ENCODE measurements at places on chromosomes 7 and 10.

DNA sequence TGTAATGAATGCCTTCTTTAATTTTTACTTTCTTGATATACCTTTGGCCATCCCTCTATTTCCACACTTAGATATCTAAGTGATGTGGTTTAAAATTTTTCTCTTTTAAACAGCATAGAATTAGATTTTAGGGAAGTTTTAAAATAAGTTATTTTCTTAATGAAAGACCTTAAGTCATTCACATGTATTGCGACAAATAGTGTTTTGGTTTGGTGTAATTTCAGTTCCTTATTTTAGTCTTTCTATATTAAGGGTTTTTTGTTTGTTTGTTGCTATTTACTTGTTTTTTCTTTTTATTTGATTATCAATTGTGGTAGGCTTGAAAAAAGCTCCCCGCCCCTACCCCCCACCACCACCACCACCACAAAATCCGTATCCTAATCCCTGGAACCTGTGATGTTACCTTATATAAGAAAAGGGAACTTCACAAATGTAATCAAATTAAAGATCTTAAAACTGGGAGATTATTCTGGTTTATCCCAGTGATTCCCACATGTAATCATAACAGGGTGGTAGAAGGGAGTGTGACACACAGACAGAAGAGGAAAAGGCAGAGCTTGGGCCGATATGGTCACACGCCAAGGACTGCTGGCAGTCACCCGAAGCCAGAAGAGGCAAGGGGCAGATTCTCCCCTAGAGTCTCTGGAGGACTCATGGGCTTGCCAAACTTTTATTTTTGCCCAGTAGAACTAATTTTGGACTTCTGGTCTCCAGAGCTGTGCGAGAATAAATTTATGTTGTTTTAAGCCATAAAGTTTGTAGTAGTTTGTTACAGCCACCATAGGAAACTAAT is 149.7 kb downstream of the NPSR1 start:
- no peak for DNase-seq

DNA sequence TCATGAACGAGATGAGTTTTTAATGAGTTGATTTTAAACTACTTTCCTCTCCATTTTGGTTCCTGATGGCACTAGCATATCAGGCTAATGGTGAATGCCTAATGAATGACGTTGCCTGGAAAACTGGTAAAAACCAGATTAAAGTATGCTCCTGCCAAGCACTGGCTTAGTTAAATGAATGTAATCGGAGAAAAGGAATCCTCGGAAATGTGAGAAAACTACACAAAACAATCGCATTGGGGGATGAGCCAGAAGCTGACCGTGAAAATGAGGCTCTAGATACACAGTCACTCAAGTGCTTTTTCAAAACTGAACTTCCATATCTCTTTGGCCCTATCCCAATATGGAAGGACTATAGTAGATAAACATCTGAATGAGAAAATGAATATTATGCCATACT is 153.8 kb upstream of the COL1A2 start:
- no peak for DNase-seq

- DNase-seq: no peak
These were observed 1.6 kb downstream of the ACHE start for GRCh38 chr7:100893910-100894721.

DNA sequence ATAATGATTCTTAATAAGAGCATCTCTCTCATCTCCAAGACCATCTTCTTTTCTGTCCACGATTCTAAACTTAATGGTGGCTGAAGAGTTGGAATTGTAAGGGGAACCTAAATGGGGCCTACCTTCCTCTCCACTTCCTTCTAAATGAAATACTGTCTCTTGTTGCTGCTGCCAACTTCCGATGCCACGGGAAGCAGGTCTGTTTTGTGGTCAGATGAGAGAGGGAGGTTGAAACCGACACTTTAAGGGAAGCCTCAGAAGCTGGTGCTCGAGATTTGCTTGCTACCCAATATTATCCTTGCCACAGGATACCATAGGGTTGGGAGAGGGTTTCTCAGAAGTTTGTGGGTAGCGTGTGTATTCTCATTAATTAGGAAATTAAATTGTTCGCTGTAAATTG is 464.1 kb downstream of the SUGCT start:
- no peak for DNase-seq

GRCh38 chr10:111445667-111446066 is 368.8 kb downstream of the ADRA2A start:
- no peak for DNase-seq

- DNase-seq: no peak
These were observed 71.9 kb downstream of the FAM13C start for GRCh38 chr10:59290448-59290847.

DNA sequence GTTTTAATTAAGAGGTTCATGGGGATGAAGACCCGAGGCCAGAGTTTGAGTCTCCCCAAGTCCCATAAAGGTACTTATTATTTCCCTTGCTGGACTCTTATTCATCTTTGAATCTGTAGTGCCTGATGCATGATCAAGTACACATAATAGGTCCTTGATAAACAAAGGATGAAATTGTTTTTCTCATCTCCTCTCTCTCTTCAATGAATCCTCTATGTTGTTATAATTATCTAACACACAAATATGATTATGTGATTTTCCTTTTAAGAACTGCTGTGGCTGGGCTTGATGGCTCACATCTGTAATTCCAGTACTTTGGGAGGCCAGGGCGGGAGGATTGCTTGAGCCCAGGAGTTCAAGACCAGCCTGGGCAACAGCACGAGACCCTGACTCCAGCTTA is 117.7 kb downstream of the BAMBI start:
- no peak for DNase-seq

DNA sequence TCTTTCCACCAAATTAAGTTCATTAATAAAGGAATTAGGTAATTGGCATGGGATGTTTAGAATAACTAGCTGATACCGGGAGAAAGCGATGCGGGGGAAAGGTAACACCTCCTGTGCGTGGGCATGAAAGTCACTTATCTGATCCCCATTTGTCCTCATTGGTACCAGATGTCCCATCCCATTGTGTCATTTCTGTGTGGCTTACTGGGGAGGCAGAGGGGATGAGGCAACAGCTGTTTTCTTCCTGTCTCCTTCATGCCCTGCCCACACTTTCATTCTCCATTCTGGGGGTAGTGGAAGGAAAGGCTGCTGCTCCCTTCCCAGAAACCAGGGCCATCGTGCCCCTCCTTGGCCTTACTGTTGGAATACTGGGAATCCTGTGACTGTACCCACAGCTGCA is 27.1 kb downstream of the EEPD1 start:
- DNase-seq: no peak

DNA sequence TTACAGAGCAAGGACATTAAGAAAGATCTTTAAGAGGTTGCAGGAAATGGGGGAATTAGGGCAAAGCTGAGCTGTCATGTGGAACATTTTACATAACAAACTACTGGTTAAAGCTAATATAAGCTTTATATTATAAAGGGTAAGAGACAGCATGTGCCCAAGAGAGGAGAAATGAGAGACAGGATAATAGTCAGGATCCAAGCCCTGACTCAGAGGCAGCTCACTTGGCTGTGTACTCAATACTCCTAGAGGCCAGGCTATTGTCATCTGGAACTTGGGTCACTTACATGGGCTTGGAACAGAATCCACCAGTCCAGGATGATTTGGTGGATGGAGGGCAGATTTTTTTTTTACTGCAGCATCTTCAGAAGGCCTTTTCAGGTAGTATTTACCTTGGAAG is 418.6 kb upstream of the ZMIZ1 start:
- DNase-seq: no peak

- no peak for DNase-seq
These were observed 16.5 kb downstream of the FKBP14 start for GRCh38 chr7:30010021-30010420.

GRCh38 chr10:74306227-74306982 is 155.4 kb downstream of the ADK start:
- DNase-seq: no peak

GRCh38 chr10:83991986-83992753 is 147.1 kb upstream of the GHITM start:
- DNase-seq: peak; percentile 18

GRCh38 chr7:19944363-19945120 is 171.1 kb upstream of the TMEM196 start:
- DNase-seq: no peak

- no peak for DNase-seq
These were observed 92.7 kb downstream of the PIP4K2A start for GRCh38 chr10:22621726-22622125.

- DNase-seq: peak; percentile 23
These were observed 47.8 kb downstream of the CPEB3 start for GRCh38 chr10:92242910-92243671.

DNA sequence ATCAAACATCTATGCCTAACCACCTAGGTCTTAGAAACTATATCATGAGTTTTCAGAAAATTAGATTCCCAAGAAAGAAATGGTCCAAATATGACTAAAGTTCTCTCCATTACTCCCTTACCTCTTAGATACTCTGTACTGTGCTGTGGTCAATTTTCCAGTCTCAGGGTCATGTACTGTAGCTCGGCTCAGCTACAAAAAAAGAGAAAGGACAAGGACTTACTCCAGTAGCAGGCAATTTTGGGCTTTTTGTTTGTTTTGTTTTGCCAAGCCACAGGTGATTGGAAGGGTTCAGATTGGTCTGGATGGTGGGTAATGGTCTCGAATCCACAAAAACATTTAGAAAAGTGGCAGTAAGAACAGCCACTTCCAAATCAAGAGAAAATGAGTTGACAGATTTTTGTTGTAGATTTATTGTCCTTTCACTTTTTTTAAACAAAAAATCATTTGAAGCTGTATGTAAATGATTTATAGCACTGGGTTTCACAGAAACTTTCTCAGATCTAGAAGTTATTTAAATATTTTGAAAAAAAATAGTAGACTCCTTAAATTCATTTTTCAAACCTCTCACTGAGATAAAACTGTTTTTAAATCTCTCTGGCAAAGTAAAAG is 52.8 kb downstream of the P4HA1 start:
- DNase-seq: no peak

DNA sequence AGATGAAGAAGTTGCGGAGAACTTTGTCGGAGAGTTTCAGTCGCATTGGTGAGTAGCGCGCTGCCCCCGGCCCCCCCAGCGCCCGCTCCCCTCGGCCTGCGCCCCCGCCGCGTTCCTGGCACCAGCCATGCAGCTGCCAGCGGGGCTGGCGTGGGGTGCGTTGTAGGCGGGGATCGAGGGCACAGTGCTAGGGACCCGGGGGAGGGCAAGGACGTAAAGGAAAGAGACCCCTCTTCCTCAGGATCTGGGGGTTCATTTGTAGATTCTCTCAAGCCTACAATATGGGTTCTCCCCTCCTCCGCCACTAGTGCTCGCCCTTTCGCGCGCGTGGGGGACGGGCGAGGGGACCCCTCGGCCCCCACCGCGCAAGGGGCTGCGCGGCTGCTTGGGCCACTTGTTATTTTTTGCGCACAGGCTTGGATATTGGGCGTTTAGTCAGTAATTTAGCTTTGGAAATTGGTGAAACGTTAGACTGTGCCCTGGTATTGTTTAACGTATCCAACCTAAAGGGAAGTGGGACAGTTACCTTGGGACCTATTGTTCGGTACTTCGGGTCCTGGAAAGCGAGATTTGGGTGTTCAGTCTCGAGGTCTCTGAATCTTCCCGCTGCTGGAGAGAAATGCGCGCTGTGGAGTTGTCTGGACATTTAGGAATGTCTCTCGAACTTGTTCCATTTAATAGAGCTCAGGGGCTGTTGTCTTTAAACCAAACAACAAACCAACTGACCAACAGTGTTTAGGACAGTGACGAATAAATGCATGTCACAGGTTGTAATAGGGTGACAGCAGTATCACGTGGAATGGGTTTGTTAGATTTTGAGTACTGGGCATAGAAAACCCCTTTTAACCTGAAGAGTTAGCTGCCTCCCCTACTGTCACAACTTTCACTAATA is 796 bp downstream of the CDK14 start:
- no peak for DNase-seq

DNA sequence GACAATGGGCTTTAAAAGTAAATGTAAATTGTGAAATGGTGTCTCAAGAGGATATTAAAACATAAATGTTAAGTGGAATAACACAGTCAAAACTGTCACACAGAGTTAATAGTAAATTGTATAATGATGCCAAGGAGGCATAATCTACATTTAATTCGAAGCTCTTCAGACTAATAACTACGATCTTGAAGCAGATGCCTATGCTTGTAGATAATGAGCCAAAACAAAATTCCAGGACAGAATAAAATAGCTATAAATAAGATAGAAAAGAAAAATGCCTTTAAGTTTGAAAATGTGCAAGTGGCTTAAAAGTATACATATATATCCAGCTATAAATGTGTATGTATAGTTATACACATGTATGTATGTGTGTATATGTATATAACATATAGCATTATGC is 17.5 kb downstream of the TWIST1 start:
- no peak for DNase-seq

DNA sequence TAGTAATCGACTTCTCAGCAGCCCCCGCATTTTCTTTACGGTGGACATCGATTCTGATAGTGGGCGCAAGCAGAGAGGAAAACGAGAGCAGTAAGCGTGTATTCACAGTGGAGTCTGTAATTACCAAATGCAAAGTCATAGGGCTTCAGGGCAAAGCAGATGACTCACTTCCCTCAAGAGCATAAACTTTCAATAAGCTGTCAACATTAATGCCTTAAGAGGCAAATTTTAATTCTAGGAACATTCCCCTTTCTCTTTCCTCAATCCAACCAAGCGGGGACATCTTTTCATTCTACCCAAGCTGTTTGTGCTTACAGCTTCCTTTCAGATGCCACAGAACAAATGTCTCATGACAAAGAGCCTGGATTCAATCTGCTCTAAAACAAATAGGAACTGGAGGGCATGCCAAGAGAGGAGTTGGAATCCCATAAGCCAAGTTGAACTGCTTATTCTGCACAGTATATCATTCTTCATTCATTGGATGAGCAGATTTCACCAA is 48.6 kb downstream of the MALSU1 start:
- no peak for DNase-seq

DNA sequence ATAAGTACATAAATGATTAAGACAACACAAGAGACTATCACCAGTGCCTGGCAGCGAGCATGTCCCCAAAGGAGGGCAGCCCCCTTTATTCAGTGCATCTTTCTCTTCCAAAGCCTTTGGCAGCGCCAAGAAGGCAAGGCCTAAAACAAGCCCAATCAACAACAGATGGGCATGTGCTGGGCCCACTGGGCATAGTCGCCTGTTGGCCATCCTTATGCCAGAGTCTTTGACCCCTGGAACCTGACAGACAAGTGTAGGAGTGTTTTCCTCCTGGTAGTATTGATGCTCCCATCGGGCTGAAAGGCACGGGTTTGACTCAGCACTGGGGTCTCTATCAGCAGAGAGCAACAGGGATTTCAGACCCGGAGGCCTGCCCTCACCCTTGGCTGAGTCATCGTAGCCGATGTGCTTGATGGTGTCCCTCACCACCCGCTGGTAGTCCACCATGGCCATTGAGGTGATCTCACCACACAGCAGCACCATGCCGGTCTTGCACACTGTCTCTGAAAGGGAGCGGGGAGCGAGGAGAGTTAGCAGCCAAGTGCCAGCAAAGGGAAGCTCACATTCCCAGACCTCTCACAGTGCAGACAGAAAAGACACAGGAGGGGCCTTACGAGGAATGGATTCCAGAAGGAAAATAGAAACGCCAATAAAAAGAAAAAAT is 5.8 kb downstream of the MAT1A start:
- no peak for DNase-seq

DNA sequence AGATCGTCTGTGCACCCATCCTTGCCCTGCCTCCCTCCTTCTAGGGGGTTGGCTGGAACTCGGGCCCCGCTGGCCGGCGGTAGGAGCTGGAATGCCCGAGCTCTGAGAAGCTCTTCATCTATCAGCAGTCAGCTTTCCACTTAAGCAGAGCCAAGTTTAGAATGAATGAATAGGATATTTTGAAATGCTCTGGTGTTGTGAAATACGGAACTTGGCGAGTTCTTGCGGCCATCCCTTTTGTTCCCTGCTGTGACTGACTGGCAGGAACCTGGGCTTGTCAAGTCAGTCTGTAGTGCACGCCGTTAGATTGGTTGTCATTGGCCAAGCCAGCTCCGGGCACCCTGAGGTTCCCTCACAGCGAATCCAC is 33.3 kb downstream of the FOXK1 start:
- DNase-seq: no peak
